ENCODE measurements at places on chromosomes 16 and 17.
A peak's percentile ranks its signal among the peaks of the same experiment; 100 is the strongest.

- DNase-seq: no peak
These were observed 116.4 kb upstream of the NLRP1 start for GRCh38 chr17:5700745-5701144.

GRCh38 chr17:542943-543342 is 171.7 kb downstream of the VPS53 start:
- no peak for DNase-seq

- DNase-seq: no peak
These were observed 148.3 kb downstream of the CDH8 start for GRCh38 chr16:61887903-61888302.

DNA sequence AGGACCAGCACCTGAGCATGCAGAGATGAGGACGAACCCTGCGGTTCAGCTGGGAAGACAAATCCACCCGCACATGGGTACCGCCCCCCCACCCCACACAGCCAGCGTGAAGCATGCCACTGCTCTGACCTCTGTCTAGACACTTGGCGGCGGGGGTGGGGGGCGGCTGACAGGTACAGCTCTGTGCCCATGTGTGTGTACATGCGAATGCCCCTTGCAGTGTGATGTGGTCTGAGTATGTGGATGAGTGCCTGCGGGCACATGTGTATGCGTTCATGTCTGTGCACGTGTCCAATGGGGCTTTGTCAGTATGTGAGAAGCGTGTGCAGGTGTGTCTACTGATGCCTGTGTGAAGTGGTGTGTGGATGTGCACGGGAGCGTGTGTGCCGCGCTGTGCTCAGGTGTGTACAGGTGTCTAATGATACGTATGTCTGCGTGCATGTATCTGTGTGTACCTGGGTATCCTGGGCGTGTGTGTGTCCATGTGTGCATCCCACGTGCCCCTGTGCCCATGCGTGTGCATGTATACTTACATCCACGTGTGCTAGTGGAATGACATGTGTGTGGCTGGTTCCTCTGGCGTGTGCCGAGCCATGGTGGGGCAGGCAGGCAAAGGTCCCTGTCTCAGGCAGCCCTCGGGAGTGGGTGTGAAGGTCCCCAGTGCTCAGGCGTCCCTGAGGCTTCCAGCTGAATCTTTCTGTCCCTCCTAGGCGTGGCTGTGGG is 636 bp upstream of the RAP1GAP2 start:
- DNase-seq: no peak

- no peak for DNase-seq
These were observed 10.9 kb upstream of the ARHGAP23 start for GRCh38 chr17:38417210-38417951.

- DNase-seq: peak; percentile 98
These were observed at the start of the genes FTO and RPGRIP1L for GRCh38 chr16:53703590-53704444. Gene FTO (plus strand): TSS chr16:53704156. Gene RPGRIP1L (minus strand): TSS chr16:53703859. CDS start chr16:53700723, 3,136 bp downstream.

DNA sequence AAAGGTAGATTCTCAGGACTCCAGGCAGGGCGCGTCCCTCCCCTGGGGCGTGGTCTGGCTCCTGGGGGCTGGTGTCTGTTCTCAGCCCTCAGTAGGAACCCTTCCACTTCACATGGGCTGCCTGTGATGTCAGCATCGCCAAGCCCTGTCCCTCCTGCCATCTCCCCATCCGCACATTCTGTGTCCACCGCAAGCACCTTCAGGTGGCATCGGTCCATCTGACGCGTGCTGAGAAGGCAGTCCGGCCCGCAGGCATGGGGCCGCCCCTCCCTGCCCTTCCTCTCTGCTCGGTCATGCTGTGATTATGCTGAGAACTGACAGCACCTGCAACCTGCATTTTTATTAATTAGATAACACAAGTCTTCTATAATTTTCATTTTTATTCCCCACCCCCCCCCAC is 12.7 kb upstream of the DNAH17 start:
- no peak for DNase-seq

DNA sequence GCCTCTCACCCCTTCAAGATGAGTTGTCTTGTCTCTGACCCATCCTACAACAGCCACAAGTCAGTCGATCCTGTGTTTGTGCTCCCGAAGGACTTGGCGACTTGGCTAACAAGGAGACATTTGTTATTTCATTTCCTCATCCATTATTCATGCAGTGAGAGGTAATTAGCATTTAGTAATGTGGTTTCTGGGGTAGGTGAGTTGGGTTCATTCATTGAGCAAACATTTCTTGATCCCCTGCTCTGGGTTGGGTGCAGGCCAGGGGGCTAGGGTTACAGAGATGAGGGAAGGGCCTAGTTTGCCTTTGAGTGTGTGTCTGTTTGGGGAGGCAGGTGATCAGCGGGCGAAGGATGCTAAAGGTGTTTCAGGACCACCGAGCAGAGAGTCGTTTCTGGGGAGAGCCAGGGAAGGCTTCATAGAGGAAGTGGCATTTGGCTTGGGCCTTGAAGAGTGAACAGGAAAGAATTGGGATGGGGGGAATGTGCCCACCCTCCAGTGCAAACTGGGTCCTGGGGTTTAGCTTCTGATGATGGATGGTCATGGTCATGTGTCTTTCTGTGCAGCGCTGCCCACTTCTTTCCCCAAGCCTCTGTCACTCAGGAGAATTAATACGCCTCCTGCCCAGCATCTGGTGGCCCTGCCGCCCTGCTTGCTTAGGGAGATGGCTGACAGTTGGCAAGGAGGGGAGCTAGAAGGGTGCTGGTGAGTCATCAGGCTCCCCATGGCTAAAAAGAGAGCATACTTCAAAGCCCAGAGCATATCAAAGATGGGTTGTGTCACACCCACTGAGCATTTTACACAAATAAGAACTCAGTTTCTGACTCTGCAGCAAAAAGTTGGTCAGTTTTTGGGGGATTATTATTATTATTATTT is 38.5 kb downstream of the MSI2 start:
- no peak for DNase-seq

- no peak for DNase-seq
These were observed 30.8 kb downstream of the USP43 start for GRCh38 chr17:9676084-9676483.

GRCh38 chr17:45222996-45223538 is 1.4 kb downstream of the FMNL1 start:
- no peak for DNase-seq

GRCh38 chr17:63376949-63377348 is 69.2 kb downstream of the CYB561 start:
- DNase-seq: no peak

DNA sequence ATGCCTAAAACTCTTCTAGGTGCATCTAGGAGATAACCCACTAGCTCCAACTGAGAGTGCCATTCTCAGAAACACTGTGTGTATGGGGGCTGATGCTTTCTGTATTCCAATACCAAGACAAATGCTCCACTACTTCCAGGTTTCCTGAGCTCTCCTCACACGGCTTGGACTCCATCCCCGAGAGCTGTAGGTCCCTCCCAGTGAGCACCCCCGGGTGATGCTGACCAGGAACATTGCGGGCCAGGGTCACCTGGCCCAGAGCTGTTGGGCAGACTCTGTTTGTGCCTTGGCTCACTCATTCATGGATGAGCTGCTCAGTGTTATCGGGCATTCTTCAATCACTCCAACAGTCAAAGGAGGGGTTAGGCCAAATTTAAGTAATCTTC is 7.0 kb downstream of the CUEDC1 start:
- DNase-seq: no peak

DNA sequence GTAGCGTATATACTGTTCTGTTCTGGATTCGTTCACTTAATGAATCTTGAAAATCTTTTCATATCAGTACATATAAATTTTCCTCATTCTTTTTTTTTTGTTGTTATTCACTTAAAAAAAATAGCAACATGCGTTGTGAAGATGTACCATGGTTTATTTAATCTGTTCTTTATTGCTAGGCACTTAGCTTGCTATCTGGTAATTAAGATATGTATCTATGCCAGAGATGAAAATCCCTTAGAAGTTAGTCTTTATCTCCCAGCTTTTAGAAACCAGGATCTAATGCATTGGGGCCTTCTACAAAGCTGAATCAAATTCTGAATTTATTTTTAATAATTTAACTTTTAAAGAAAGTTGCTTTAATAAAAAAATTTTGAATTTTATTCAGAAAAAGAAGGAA is 13.0 kb upstream of the DNAJA2 start:
- no peak for DNase-seq

DNA sequence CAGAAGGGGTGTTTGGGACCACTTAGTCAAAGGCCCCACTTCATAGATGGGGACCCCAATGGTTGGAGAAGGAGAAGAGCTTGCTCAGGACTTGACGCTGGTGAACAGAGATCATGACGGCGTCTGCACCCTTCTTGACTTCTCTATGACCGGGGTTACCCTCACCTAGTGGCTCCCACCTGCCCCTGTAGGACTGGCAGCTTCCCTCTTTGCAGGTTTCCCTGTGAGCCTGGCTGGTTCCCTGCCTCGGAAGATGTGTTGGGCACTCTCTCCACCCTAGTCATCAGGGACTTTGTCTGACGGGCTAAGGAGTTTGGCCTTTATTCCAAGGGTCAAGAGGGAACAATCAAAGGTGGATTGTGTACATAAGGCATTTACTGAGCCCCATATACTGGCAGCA is 22.7 kb downstream of the TBX4 start:
- DNase-seq: peak; percentile 35

- no peak for DNase-seq
These were observed 47.9 kb downstream of the NSRP1 start for GRCh38 chr17:30164531-30164930.

- no peak for DNase-seq
These were observed 13.9 kb downstream of the GPR142 start for GRCh38 chr17:74380959-74381808.

- no peak for DNase-seq
These were observed 1.3 kb downstream of the HGS start for GRCh38 chr17:81685108-81685507.

- DNase-seq: peak; percentile 53
These were observed 12.6 kb upstream of the ASGR1 start for GRCh38 chr17:7191571-7192270.

GRCh38 chr17:56929362-56929969 is 15.6 kb upstream of the TRIM25 start:
- DNase-seq: no peak

DNA sequence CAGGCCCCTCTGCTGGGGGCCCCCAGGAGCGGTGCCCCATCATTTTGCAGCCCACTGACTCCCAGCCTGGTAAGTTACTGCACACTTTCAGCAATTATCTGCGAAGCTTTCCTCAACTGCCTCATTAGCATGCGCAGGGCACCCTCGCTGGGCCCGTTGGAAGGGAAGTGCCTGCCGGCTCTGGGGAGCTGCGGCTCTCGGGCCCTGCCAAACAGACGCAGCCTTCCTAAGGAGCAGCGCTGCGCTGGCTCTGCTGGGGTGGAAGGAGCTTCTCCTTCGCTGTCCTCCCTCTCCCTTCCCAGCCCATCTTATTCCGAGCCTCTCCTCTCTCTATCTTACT is 71.0 kb downstream of the RBBP6 start:
- no peak for DNase-seq

DNA sequence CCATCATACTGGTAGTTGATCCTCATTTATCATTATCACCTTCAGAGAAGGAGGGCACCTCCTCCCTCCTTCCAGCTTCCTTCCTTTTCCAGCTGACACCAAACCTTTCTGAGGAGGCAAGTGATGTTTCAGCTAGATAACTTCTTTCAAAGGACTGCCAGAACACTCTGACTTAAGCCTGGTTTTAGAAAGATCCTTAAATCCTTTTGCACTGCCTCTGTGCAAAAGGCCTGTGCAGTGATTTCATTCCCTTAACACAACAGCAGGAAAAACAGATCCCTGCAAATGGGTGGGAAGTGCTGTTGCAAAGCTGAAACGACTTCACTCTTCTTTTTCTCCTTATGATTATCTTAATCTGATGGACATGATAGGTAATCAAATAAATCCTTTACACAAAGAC is 7.1 kb upstream of the KRT23 start:
- no peak for DNase-seq

DNA sequence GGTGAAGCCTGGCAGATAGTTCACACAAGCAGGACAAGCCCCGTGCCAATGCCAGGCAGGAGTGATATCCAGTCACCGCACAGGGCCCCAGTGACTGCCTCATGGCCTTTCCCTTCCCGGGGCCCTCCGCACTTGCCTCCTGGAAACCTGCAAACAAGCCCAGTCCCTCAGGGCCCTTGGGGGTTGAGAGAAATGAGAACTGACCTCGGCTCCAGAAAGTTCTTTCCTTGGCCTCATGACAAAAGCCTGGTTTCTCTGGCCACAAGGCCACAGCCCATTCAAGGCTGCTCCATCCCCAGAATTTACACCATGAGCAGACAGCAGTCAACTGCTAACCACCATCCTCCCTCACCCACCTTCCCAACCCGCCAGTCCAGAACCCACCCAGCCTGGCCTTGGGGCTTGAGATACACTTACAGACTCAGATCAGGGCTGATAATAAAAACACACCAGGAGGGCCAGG is 77.6 kb downstream of the CCDC182 start:
- no peak for DNase-seq

- no peak for DNase-seq
These were observed 5.8 kb upstream of the BRIP1 start for GRCh38 chr17:61869138-61869537.

Measured in chondrocyte (in vitro differentiated cells).